WTC11 (cell line): ENCODE measurements at places on chromosomes 4 and X. TPM values are rescaled to one million over a fixed set of nuclear protein-coding genes. Genes with fewer than 3 reads are reported as not detected.

The CORIN gene
- 0.14 to 0.33 TPM (median 0.25 TPM) in 3 replicates for total RNA-seq

The PPP2R2C gene
- 9.0 to 11.5 TPM (median 9.4 TPM) in 3 replicates for total RNA-seq

The MAOB gene
- 0.74 to 1.5 TPM (median 1.3 TPM) in 3 replicates for total RNA-seq

The DCLK2 gene
- total RNA-seq: 0.17 to 0.21 TPM (median 0.18 TPM) in 3 replicates

The RIPPLY1 gene
- total RNA-seq: not detected in 3 replicates

DNA sequence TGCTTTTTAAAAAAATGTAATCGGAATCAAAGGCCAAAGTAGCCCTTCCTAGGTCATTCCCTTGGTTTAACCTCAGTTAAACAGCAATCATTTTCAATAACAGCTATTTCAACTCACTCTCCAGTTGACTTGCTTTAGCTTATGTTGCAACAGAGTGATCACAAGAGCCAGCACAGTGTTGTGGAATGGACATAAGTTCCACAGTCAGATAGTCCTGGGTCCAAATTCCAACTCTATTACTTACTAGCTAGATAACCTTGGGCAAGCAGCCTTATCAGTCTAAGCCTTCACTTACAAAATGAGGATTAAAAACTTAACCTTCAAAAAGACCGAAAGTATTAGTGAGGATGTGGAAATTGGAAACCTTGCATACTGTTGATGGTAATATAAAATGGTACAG is 9.2 kb upstream of the GPC3 start:
- H3K27ac ChIP-seq: no peak overlapping the region
- no peaks in the 10 kb centered on the region for H3K4me1 ChIP-seq
- no peak overlapping the region for H3K4me3 ChIP-seq
- H3K27me3 ChIP-seq: no peaks in the 10 kb centered on the region

GRCh38 chr4:174989791-174990190 is 71.6 kb downstream of the ADAM29 start:
- no peak overlapping the region for H3K27ac ChIP-seq
- peaks cover 6% of the 10 kb centered on the region; the same call in 1 of the 2 replicates for H3K4me1 ChIP-seq
- no peak overlapping the region for H3K4me3 ChIP-seq
- no peak for DNase-seq

DNA sequence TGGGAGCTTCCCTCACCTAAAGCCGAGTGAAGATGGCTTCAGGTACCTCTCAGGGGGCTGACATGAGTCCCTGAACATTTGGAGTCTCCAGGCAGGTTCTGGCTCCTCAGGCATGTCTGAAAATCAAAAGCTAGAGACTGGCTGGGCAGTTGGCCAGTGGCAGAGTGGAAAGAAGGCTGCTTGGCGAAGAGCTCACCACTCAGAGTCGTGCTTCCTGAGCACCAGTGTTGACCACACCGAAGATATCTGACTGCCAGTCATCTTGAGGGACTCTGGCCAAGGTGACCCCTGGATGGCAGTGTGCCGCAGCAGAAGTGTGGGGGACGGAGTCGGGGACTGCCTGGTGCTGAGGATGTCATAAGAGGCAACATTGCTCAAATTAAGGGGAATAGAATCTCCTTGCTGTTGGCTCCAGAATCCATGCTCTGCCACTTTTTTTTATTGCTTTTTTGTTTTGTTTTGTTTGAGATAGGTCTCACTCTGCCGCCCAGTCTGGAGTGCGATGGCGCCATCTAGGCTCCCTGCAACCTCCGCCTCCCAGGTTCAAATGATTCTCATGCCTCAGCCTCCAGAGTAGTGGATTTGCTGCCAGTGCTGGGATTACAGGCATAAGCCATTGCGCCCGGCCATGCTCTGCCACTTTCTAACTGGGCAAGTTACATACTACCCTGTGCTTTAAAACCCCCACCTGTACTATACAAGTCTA is 172.5 kb upstream of the GATB start:
- peaks cover 3% of the 10 kb centered on the region; the same call in 1 of the 2 replicates for H3K4me1 ChIP-seq
- DNase-seq: no peak
- H3K27me3 ChIP-seq: peaks cover 3% of the 10 kb centered on the region; the same call in 1 of the 2 replicates
- no peak overlapping the region for H3K4me3 ChIP-seq
- no peaks in the 10 kb centered on the region for H3K36me3 ChIP-seq
- no peak overlapping the region for H3K27ac ChIP-seq
